ENCODE measurements at places on chromosomes 6 and 20.
A peak's percentile ranks its signal among the peaks of the same experiment; 100 is the strongest.

GRCh38 chr6:50180646-50181045 is 130.9 kb upstream of the DEFB112 start:
- no peak for DNase-seq

- no peak for DNase-seq
Observed at GRCh38 chr20:38238829-38239228, 21.7 kb downstream of the KIAA1755 start.

DNA sequence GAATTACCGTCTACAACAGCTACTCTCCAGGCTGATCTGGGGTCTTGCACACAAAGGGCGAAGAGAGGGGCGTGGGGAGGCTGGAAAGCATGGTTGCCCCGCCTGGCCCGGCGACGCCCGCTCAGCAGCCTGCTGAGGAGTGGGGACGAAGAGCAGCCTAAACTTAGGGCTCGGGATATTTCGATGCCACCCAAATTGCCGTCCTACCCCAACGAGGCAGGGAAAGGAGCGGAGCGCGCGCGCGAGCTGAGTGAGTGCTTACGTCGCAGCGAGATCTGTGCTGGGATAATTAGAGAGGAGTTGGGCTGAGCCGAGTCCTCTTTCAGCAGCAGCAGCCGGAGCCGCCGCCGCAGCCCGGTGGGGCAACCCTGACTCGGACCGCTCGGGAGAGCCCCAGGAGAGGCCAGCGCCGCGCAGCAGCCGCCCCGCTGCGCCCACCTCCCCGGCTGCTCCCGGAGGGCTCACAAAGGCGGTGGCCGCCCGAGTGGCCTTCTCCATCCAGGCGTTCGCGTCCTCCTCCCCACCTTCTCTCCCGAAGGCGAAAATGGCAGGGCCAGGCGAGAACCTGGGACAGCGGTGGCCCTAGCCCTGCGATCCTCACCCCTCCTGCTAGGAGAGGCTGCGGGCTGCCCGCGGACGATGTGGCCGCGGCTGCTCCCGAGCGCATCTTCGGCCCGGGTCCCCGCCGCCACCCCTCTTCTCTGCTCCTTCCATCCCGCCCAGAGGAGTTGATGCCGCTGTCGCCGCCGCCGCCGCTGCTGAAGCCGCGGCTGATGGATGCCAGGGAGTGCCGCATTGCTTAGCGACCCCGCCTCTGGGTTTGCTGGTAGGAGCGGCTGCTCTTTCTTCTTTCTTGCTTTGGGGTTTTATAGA is at the start of gene CLVS2:
CLVS2 (plus strand) TSS at position 315 of the 873 bp plus-strand sequence. CDS start 1,543 bp downstream, outside the sequence.
- peak; percentile 50 for DNase-seq

DNA sequence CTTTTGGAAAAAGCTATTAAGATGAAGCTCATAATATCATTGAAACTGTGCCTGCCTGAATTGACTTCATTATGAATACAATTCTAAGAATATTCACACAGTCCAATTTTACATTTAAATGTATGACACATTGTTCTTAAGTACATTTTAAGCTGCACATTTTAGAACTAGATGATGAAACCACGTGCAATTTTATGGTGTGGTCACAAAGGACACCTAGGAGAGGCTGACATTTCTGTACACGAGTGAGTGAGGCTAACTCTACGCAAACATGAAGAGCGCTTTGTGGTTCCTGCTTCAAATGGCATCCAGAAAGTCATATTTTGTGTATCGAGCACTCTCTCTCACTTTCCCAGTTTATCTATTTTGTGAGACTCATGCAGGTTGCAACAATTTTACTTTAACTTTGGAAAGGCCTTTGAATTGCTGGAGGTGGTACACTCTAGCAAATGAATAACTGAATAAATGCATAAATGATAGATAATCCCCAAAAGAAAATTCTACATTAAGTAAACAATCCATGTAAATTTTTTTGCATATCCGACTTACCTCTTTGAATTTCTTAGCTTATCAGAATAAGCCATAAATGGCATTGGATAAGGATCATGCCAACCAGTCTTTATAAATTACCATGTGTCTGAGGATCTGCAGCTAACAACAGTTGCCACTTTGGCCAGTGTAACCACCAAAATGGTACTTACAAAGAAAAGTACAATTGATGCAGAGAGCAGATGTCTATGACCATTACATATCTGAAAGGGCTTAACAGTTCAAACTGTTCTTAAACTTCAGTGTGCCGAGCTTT is 97.3 kb downstream of the NRSN1 start:
- DNase-seq: no peak

GRCh38 chr6:38371881-38372280 is 267.8 kb downstream of the BTBD9 start:
- no peak for DNase-seq

DNA sequence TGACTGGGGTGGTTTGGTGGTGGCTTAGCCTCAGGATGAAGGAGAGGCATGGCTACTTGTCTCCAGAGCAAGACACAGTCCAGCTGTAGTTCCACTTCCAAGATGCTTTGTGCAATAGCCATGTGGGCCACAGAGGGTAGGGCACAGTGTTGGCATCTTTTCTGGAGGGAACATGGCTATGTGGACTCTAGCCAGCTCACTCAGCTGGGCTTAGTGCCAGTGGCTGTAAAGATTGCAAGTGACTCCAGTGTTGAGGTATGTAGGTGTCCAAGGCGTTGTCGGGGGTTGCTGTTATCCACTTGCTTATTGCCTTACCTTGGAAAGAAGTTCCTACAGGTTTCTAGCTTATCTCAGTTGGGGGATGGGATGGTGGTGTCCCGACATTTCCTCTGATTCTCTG is 233.4 kb downstream of the CD109 start:
- DNase-seq: no peak

- DNase-seq: no peak
Observed at GRCh38 chr20:51862796-51863195, 60.5 kb upstream of the SALL4 start.

- no peak for DNase-seq
Observed at GRCh38 chr6:19356692-19357091, 480.5 kb upstream of the ID4 start.

GRCh38 chr6:124203101-124203811 is 399.6 kb downstream of the NKAIN2 start:
- DNase-seq: no peak

GRCh38 chr6:108260126-108260808 is 573 bp downstream of the SNX3 start:
- DNase-seq: no peak

DNA sequence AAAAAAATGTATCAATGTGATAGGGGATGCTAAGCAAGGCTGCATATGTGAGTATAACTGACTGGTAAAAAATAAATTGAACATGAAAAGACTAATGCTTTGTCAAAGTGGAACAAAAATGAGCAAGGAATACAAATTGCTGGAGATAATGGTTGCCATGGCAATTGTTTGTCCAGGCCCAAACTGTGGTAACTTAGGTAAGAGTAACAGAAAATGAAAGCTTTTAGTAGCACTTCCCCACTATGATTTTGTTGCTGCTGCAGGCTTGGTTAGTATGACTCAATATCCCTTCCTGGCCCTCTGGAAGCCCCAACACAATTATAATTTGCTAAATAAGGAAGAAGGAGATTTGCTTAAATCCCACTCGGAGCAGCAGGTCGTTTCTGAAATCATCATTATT is 577.1 kb downstream of the DOK5 start:
- DNase-seq: no peak

DNA sequence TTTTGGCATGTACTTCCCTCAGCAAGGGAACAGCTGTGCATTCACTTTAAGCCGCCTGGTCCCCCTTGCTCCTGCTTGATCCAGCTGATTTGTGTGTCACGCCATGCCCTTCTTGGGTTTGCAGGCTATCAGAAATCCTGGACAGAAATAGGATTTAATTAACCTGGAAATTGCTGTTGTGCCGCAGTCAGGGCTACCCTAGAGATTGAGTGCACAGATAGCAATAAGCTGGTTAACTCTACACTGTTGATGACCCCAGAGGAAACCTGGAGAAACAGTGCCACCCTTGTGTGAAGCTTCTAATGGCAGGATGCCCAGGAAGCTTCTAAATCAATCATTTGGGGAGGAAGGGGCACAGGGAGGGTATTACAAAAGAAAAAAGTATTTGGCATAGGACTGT is 199.0 kb downstream of the JARID2 start:
- no peak for DNase-seq

GRCh38 chr6:11727346-11727997 is 51.1 kb downstream of the ADTRP start:
- DNase-seq: no peak

- no peak for DNase-seq
Observed at GRCh38 chr6:13419422-13420195, 67.8 kb downstream of the GFOD1 start.

GRCh38 chr6:53038141-53038540 is 27.1 kb upstream of the FBXO9 start:
- no peak for DNase-seq

- no peak for DNase-seq
Observed at GRCh38 chr20:7879883-7880282, 60.4 kb downstream of the HAO1 start.

DNA sequence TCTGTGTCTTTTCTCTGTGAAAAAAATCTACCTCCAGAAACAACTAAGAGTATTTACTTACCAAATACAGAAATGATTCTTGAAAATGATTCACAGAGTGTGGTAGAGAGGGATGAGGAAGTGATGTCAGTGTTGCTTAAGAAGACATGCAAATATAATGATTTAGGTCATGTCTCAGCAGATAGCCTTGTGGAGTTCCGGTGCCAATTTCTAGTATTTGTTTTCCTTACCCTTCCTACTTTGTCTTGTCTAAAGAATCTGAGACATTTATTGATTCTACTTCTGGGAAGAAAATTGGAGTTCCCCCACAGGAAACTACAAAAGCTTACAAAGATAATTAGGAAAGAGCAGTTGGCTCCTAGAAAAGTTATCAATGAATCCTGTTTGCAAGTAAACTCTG is 68.8 kb downstream of the GJA1 start:
- no peak for DNase-seq

DNA sequence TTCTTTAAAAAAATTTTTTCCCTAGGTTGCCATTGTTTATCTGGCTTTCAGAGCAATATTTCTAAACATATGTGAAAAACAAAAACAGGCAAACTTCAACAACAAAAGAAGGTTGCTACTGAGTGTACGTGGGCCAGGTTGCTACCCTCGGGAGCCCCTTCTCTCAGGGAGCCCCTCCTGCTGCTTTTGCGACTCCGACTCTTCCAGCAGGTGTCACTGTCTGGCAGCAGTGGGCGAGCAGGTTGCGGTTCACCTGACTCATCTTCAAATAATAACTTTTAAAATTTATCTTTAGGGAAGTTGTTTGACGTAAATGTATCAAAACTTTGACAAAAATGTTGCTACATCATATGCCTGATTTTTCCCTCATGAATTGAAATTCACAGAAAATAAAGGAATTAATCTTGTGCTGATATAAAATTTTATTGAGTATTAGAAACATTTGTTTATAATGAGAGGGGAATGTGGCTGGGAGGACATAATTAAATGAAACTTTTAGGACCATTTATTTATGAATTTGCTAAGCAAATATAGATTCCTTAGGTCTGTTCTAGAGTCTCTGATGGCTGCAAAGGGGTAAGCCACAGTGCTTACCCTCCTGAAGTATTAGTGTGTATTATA is 138.8 kb downstream of the HIVEP1 start:
- DNase-seq: no peak

DNA sequence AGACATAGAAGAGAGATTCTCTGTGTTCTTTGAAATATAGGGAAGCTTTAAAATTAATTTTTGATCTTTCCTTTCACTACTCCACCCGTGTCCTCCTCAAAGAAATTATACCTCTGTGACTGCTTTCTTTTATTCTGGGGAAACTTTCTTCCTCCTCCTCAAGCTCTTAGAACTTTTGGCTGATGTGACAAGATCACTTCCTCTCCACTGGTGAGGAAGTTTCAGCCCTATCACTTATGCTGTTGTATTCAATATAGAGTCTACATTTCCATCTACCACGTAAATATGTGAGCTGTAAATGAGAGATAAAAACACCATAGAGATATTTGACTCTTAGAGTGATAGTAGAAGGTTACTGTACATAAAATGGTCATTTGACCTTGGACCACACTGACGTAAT is 141.9 kb upstream of the SASH1 start:
- no peak for DNase-seq

GRCh38 chr6:85436411-85436810 is 13.5 kb upstream of the NT5E start:
- DNase-seq: no peak

DNA sequence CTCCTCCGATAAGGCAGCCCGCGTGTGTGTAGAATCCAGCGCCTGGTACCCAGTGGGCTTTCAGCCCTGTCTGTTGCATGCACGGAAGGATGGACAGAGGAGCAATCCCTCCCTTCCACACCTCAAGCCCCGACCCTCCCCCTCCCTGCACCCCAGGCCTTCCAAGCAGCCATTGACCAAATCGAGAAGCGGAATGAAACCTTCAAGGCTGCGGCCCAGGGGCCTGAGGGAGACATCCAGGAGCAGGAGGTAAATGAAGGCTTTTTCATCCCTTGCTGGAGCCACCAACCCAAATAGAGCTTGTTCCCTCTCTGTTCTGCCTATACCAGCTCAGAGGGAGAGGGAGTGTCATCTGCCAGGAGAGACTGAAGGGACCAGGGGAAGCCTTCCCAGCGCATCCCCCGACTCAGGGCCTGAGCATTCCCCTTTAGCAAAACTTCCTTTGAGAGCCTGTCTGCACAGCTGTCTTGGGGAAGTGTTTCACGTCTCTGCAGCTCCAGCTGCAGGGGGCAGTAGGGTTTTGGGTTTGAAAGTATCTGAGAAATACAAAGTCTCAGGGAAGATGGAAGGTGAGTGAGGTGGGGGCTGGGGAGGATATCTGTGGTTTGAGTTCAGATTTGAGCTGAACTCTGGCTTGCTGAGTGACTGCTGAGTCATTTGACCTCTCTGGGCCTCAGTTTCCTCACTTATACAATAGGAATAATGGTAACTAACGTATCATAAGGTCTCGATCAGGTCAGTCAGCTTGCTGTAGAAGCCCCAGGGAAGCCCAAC is 16.1 kb downstream of the FGD2 start:
- no peak for DNase-seq

DNA sequence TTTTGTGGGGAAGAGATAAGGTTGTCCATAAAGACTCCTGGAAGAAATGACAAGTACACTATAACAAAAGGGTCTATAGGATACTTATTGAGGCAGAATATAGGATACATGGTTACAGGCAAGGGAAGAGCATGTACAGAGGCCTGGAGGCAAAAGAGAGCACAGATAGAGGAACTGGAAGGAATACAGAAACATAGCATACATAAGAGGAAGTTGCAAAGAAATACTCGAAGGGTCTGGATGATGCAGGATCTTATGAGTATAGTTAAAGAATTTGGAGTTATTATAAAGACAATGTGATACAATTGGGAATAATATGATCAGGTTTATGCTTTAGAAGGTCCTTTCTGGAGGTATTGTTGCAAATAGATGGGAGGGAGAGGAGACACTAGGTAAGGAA is 592.7 kb upstream of the POU3F2 start:
- no peak for DNase-seq

- DNase-seq: no peak
Observed at GRCh38 chr6:25395731-25396130, 116.6 kb downstream of the CARMIL1 start.

DNA sequence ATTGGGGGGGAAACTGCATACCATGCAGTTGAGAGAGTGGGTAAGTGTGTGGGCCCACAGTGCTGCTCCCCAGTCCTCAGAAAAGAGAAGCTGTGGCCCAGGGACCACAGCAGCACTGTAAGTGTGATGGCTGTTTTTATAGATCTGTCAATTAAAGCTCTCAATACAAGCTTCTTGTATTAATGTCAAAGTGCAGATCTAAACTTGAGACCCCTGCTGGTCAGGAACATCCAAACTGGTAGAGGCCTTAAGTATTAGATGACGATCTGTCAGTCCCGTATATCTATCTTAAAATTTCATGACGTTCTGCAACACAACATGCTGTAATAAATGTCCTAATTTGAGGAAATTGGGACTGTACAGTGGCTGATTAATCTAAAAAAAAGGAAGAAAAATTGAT is 74.8 kb downstream of the TULP4 start:
- DNase-seq: no peak

Measured in NCI-H1417 treated with DMSO at 0.1 percent for 48 hours (cell line).